ENCODE measurements at places on chromosomes 12 and 14.

DNA sequence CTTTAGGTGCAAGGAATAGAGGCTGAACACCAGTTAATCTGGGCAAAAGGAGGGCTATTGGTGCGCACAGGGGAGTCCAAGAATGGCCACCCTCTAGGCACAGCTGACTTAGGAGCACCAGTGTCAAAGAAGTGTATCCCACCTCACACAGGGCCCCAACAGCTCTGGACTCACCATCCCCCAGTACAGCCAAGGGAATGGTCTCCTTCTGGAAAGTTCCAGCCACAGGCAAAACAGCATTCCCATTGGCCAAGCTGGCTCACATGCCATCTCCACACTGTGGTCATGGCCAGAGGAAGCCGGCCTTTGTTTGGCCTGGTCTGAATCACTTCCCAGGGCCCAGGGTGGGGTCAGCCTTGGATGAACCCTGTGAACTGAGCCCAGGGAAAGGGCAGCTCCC, 120.1 kb downstream of the DICER1 start:
- no peak for DNase-seq

GRCh38 chr12:57461276-57461916, 1.8 kb downstream of the GLI1 start:
- no peak for DNase-seq

DNA sequence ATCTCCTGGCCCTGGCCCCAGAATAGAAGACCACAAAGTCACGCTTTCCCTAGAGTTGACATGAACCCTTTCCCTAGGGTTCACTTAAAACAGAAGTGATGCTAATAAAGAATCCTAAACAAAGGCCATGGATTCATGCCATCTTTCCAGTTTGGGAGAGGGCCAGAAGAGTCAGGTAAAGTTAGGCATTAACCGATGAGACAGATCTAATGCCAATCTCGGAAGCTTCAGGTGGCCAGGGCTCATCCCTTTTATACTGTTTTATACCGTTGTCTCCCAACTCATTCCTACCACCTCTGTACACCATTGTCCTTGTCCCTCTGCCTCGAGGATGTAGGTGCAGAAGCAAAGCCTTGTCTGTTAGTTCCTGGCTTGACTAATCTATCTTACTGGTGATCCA, 22.8 kb upstream of the ACTR10 start:
- DNase-seq, result no peak

GRCh38 chr12:45727980-45728629, 1.4 kb upstream of the ARID2 start:
- no peak for DNase-seq

DNA sequence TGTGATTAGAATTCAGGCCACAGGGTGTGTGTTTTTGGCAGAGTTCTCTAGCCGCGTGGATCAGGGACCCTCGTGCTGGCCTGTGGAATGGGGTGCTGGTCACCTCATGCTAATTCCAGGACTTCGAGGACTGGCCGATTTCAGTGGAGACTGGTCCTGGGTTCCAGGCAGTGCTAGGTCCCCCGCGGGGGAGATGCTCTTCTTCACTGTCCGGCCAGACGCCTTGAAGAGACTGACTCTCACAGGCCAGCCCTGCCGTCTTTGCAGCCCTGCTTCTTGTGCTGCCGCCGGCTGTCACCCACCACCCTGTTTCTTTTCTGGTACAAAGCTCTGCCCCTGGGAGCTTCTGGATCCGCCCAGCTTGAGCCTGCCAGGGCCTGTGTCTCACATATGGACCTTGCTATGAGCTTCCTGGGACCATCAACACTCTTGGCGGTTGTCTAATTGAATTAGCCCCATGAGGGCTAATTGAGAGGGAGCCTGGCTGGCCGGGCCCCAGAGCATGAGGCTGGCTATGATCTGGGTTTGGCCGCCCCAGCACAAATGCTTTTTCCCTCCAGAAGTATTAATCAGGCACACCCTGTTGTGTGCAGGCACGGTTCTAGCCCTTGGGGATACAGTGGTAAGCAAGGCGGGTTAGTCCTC, 8.2 kb downstream of the MLXIP start:
- DNase-seq, result no peak

- DNase-seq, result no peak
Measured at GRCh38 chr12:4015225-4016091, 142.3 kb upstream of the PARP11 start.

GRCh38 chr12:111581434-111582132, 17.5 kb downstream of the ATXN2 start:
- DNase-seq, result no peak

- no peak for DNase-seq
Measured at GRCh38 chr14:24943024-24943423, 106.9 kb downstream of the STXBP6 start.

GRCh38 chr14:101893759-101894158, 70.6 kb upstream of the DYNC1H1 start:
- no peak for DNase-seq

DNA sequence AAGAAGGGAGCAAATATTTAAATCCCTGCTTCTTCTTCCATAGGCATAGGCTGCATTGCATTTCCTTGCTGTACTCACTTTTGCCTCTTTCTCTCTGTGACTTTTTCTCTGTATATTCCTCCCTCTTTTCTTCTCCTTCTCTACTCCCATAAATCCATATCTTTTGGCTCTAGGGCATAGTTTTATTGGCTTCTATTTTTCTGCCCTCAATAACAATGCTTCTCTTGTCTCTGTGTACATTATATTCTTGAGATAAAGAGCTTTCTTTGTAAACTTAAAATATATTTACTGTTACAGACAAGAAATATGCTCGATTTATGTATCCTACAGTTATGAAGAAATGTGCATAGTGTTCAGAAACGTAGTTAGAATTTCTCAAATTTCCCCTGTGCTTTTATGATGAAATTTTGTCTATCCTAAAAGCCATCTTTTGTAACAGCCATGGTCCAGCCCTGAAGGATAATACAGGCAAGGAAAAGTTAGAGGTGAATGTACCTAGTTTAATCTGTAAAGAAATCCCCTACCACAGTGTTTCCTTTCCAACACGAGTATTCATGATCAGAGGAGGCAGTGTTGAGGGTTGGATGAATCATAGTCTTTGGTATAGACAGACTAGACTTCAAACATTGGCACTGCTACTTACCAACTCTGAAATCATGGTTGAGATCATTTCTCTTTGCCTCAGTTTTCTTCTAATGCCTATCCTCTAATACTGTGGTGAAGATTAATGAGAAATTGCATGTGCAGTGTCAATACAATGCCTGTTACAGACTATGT, 173.3 kb upstream of the FAR2 start:
- DNase-seq, result no peak

DNA sequence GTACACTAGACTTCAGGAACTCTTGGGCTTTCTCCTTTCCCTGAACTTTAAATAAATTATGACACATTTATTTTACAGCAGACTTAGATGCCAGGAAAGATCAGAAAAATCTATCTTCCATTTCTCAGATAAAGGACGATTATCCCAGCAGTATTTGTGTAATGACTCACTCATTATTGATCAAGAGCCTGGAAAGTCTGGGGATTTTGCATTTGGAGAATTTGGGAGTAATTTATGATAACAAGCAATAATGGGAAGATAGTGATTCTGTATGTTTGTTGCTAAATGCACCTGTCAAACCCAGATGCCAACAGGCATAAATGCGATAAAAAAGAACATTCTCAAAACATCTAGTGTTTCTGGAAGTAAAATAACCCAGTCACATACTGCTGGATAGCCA, 480.2 kb upstream of the ATP2B1 start:
- no peak for DNase-seq

DNA sequence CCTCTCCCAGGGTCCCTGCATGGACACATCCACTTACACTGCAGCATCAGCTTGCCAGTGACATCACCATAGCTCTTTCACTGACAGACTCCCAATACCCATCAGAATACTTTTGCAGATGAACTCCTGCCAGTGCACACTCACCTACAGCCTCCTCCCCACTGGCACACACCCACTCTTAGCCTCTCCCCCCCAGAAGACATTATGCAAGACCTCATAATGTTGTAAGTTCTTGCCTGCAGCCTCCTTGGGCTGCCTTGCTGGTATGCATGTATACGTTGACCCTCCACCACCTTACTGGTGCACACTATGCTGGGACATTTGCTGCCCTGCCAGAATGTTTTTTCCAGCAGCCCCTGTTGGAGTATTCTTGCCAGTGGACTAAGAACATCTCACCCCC, 324.2 kb downstream of the AEBP2 start:
- no peak for DNase-seq

- DNase-seq, result no peak
Measured at GRCh38 chr14:88194531-88194930, 128.5 kb downstream of the KCNK10 start.

DNA sequence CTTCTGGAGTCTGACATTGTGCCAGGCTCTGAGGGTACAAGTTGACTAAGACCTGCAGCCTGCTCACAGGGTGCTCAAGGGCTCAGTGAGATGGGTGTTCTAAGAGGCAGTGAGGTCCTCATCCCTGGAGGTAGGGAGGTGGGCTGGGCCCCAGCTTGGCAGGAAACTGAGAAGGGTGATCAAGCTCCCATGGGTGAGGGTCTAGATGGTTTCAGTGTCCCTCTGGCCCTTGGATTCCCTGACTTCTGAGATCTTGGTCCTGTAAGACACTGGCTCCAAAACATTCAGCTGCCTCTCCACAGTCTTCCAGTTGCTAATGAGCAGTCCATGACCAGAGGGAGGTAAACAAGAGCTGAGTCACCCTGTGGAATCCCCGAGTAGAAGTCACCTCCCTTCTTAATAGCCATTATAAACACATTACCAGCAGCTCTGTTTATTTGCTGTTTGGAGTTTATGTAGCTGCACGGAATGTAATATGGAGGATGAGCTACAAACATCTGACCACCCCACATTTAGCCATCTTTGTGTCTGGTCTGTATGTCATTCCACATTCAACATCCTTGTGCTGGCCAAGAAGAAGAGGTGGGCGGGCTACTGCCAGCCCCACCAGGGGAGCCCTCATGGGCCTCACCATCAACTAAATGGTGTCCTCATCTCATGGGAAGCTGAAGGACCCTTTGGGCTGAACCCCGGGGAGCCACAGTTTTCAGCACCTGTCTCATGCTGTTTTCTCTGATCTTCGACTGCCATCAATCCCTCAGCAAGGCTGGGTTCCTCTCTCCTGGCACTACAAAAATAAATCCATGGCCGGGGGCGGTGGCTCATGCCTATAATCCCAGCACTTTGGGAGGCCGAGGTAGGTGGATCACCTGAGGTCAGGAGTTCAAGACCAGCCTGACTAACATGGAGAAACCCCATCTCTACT, 37.2 kb upstream of the BDKRB2 start:
- no peak for DNase-seq

DNA sequence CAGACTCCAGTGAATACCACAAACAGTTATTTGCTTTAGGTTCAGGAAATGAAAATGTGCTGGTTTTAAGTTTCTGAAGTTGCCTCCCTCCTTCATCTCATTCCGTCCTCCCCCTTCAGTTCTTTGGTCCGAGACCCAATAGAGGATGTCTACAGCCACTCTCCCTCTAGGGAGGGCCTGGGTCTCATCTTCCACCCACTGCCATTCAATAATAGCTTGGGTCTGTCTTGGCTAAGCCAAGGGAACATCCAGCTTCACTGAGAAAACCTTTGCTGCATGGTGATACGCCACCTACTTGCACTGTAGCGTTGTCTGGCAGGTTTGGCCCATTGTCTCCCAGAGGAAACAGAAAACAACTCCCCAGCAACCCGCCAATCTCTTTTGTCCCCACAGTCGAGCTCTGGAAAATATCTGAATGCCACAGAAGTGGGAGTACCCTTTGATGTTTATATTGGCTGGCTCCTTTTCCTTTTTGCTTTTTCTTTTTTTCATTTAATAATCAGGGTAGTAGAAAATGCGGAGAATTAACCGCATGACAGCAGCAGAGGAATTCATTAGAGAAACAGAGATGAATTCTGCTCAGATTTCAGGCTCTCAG, 380.1 kb downstream of the RAD51B start:
- no peak for DNase-seq

Measured in stimulated activated CD8-positive, alpha-beta memory T cell treated with anti-CD3 and anti-CD28 coated beads, Interleukin-4, amount 100 ng/mL, for 4 hours (primary cell).